NT2/D1 (cell line): ENCODE measurements at places on chromosomes 3 and 15.

DNA sequence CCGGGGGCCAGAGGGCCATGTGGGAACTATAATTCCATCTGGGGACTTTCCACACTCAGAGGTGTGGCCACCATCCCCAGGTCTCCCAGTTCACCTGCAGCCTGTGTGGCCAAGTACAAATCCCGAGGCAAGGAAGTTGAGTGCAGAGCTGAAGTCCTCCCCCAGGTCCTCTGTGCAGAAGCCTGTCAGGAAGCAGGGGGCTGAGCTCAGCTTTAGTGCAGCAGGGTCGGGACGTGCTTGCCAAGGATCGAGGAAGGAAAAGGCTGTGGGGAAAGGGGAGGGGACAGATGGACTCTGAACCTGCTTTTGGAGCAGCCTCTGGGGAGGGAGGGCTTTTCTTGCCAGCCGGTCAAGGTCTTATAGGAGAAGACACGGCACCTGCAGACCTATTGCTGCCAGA is 67.7 kb downstream of the CHRNA7 start:
- DNase-seq: no peak

GRCh38 chr3:50333744-50334328 is 5.8 kb upstream of the TUSC2 start:
- no peak for DNase-seq

DNA sequence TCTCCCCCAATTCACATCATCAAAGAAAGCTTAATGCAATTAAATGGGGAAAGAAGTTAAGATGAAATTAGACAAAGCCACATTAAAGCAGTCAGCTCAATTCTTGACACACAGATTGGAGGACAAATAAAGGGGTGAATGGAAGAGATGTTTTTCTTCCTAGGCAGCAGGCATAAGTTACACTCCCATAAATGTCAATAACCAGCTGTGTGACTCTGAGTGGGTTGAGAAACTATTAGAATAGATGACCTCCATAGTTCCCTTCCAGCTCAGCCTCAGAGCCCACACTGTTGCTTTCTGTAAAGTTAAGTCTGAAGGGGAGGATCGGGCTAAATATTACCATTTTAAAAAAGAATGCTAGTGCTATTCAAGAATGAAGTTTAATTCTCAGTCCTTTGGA is 71.0 kb downstream of the THBS1 start:
- DNase-seq: no peak

DNA sequence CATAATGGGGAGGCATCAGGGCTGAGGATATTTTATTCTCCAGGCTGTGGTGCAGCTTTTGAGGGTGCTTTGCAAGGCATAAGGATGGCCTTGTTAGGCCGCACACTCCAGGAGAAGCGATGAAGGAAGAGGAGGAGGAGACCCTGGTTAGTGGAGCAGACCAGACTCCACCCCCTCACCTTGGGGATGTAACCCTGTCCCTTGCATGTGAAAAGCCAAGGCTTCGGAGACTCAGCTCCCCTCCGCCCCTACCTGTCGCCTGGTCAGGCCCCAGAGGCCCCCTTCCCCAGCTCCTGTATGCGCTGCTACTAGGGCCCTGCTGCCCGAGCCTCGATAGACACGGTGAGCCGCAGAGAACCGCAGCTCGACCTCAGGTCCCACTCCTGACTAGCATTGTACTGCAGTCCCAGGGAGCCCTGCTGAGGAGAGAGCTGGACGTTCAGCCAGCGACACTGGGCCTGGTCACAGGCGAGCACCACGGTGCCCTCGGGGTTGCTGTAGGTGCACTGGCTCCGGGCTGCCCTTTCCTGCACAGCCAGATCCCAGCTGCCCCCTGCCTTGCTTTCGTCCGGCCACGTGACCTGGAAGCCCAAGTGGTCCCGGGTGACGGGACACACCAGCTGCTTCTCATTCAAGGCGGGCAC is 10.2 kb downstream of the CPN2 start:
- DNase-seq: no peak

DNA sequence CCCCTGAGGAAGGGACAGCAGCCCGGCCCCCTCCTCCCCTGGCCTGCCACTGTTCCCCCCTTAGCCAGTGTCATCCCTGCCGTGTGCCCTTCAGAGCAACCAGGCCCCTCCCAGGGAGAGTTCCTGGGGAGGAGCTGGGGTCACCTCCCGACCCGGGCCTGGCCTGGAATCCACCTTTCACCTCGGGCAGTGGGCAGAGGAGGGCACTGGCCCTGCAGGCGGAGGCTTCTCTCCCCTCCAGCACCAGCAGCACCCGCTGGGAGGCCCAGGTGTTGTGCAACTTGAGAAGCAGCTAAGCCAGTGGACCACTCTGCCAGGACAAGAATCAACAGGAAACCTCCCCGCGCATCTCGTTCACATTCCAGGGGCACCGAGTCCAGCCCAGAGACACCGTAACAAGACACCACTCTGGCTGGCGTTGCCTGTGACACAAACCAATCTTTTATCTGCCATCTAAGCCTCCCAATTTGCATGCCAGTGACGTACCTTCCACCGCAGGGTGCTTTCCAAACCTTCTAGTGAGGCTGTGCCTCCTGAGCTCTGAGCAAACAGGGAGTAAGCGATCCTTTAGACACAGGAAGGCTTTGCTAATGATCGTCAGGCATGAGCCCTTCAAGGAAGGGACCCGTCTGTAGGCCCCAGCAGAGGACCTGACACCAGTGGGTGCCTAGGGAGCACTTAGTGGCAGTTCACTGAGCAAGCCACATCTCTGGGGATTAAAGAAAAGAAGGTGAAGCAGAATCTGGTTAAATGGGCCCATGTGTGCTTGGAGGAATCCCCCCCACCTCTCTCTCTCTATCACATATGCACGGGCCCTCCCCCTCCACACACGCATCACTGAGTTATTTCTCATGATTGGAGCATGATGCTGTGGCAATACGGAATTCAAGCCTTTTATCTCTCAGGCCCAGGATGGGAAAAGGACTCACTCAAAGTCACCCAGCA is 98.9 kb upstream of the TLE3 start:
- DNase-seq: peak; percentile 84

DNA sequence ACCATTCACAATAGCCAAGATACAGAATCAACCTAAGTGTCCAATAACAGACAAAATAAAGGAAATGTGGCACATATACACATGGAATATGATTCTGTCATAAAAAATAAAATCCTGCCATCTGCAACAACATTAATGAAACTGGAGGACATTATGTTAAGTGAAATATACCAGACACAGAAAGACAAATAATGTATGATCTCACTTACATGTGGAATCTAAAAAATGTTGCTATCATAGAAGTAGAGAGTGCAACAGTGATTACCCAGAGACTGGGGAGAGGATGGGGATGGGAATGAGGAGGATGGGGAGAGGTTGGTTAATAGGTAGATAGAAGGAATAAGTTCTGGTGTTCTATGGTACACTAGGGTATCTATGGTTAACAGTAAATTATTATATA is 28.7 kb downstream of the MRPL3 start:
- no peak for DNase-seq

DNA sequence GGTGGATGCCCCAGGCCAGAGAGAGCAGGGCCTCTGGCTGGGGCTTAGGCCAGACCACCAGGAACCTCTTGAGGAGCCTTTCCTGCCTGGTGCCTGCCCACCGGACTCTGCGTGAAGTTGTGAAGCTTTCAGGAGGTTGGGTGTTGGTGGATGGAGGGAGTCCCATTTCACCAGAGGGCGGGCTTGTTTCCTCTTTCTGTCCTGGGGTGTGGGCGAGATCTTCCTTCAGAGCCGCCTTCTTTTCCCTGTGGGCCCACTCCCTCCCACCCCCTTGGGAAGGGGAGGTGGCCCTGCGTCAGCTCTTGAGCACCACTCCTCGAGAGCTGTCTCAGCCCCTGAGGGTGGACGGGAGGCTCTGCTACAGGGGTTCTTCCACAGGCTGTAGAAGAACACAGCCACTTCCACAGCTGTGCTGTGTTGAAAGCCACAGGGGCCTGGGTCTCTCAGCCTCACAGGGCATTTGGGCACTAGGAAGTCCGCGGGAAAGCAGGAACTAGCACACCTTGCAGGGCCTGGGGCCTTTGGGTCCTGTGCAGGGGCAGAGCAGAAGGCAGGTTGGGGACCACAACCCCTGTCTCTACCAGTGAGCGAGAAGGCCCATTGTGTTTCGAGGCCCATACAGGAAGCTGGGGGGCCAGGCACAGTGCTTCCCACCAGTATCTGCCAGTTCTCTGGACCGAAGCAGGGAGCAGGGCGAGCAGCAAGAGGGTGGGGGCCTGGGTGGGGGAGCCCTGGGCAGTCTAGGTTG is 2.1 kb downstream of the AMIGO3 start:
- no peak for DNase-seq

GRCh38 chr3:136728918-136729317 is 23.3 kb downstream of the STAG1 start:
- peak; percentile 16 for DNase-seq

- DNase-seq: no peak
These were observed 6.2 kb downstream of the LMOD3 start for GRCh38 chr3:69116162-69116561.

- DNase-seq: no peak
These were observed 25.9 kb downstream of the LTF start for GRCh38 chr3:46438831-46439230.

DNA sequence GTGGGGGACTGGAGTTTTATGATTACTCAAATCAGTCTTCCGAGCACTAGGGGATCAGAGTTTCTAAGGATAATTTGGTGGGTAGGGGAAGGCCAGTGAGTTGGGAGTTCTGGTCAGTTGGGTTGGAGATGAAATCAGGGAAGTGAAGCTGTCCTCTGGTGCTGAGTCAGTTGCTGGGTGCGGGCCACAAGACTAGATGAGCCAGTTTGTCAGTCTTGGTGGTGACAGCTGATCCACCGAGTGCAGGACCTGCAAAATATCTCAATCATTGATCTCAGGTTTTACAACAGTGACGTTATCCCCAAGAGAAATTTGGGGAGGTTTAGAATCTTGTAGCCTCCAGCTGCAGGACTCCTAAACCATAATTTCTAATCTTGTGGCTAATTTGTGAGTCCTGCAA is 249.4 kb downstream of the FAM43A start:
- DNase-seq: no peak

DNA sequence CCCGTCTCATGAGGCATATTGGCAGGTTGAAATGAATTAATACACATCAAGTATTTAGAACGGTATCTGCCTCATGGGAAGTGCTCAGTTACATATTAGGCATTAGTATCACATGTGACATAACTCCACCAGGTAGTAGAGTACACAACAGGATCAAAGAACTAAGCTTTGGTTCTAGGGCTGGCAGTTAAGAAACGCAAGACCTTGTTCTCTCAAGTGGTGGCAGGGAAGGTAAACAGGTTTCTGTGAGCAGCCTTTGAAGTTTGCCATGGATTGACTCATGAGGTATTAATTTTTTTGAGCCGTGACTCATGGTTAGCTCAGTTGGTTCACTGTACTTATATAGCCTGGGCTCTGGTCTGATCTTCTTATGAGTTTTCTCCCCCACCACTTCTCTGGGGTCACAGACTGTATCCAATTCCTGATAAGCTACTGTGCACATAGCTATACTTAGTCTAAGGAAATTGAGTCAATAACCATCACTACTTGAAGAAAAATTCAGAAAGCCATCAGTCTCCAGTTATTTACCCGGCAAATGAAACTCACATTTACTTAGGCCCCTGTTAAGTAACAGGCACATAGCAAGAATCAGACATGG is 155.6 kb upstream of the STT3B start:
- no peak for DNase-seq

DNA sequence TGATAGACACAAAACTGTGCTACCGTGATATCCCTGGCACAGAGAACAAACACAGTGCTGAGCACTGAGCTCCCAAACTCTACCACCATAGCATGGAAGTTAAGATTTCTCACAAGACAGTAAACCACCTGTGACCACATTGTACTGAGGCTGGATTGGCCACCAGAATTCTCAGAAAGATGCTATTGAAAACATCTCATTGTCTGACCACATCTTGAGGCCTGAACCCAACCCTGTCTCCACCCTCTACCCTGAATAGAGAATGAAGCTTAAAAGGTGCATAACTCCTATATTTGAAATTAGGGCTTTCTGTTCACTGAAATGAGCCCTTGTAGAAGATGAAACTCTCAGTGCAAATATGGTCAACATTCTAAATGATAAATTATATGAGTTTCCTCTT is 281.3 kb upstream of the NPAP1 start:
- no peak for DNase-seq
